ENCODE measurements at places on chromosomes 4 and X. TPM values are rescaled to one million over a fixed set of nuclear protein-coding genes. Genes with fewer than 3 reads are reported as not detected.

NEXMIF gene
- 0.49 TPM for total RNA-seq

NIPAL1 gene
- 8.9 TPM for total RNA-seq

HHIP gene
- total RNA-seq, result 35.7 TPM

CTAG1B gene
- total RNA-seq, result not detected

Data from upper lobe of left lung (tissue), 6 donors.